ENCODE measurements at places on chromosomes 1 and 21. TPM values are rescaled to one million over a fixed set of nuclear protein-coding genes. Genes with fewer than 3 reads are reported as not detected.

LCE2C gene
- total RNA-seq = not detected

LENEP gene
- total RNA-seq = not detected

PKLR gene
- 1.9 TPM for total RNA-seq

RNU1-1 gene
- total RNA-seq = under 0.01 TPM

KDF1 gene
- total RNA-seq = 26.9 TPM

FCN3 gene
- not detected for total RNA-seq

FAM72B gene
- 2.5 TPM for total RNA-seq

NFIA gene
- total RNA-seq = 6.9 TPM

OR2L3 gene
- not detected for total RNA-seq

WNT3A gene
- total RNA-seq = not detected

SLAMF1 gene
- total RNA-seq = not detected

OTUD3 gene
- 1.5 TPM for total RNA-seq

GBP4 gene
- total RNA-seq = 0.04 TPM

CD52 gene
- total RNA-seq = 0.55 TPM

TSSK3 gene
- total RNA-seq = not detected

CASQ2 gene
- total RNA-seq = not detected

PLA2G2F gene
- total RNA-seq = not detected

CLEC20A gene
- total RNA-seq = not detected

GALE gene
- 155 TPM for total RNA-seq

BCAN gene
- total RNA-seq = not detected

CLDN17 gene
- total RNA-seq = not detected

SLC6A9 gene
- total RNA-seq = 9.1 TPM

UBE2U gene
- not detected for total RNA-seq

HCRTR1 gene
- not detected for total RNA-seq

S100B gene
- not detected for total RNA-seq

PTPRC gene
- not detected for total RNA-seq

CALML6 gene
- not detected for total RNA-seq

SPRR2A gene
- 0.39 TPM for total RNA-seq

CAMK1G gene
- not detected for total RNA-seq

TSPEAR gene
- total RNA-seq = not detected

CD244 gene
- not detected for total RNA-seq

PPIAL4G gene
- not detected for total RNA-seq

SPRR4 gene
- not detected for total RNA-seq

WNT9A gene
- 0.08 TPM for total RNA-seq

HSD3B1 gene
- total RNA-seq = not detected

CBR3 gene
- 3.7 TPM for total RNA-seq

C1QC gene
- total RNA-seq = not detected

TAS1R1 gene
- not detected for total RNA-seq

ALDH4A1 gene
- 81.0 TPM for total RNA-seq

IFNAR2 gene
- total RNA-seq = 7.0 TPM

LHX4 gene
- total RNA-seq = not detected
